ENCODE measurements at places on chromosomes 2 and 18.

DNA sequence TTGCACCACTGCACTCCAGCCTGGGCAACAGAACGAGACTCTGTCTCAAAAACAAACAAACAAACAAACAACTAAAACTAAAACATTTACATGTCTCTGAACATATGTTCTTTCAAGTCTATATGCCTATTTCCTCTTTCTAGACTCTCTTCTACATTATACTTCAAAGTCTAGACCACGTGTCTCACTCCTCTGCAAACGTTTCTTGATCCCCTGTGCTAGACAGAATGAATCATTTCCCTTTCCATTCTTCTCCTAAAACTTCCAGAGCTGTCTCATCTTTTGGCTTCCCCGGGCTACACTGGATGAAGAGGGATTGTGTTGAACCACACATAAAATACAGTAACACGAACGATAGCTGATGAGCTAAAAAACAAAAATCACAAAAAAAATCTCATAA is 67.1 kb downstream of the BAZ2B start:
- DNase-seq: no peak

DNA sequence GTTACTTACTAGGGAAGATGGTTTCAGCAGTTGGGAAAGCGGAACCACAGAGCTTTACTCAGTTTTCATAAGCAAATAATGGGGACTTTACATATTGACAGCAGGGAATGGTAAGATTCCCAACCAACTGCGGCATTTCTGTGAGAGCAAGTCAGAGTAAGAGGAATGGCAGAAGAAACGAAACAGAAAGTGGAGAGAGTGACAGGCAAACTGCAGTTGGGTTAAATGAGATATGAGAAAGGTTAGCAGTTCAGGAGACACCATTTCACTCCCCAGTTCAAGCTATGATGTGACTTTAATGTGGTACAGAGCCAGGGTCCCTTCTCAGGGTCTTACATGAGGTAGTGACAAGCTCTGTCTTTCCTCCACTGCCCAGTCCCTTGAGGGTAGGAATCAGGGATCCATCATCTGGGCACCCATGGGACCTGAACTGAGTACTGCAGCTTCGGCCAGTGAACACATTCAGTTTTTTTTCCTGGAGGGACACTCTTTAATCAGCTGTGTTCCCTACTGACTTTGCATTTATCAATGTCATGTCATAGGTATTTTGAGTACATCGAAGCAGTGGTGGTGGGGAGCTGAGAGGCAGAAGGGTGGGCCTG is 33.0 kb upstream of the GREB1 start:
- no peak for DNase-seq

GRCh38 chr2:10006236-10007161 is 36.9 kb upstream of the KLF11 start:
- no peak for DNase-seq

- no peak for DNase-seq
Observed at GRCh38 chr2:199727801-199728200, 123.2 kb downstream of the FTCDNL1 start.

DNA sequence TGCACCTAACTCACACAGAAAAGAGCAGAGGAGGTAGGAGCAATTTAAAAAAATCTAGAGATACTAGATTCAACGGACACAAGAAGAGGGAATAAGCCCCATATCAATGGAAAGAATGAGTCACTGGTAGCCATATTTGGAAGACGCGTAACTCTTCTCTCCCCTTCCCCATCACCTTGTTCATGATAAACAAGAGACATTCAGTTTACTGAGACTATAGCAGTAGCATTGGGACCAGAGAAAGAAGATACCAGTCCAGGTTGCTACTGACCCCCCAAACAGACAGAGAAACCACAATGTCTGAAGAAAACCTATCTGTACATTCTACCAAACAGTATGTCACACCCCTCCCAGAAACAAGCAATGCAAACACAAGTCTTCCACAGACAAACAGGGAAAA is 81.1 kb downstream of the SLC66A3 start:
- no peak for DNase-seq

- DNase-seq: no peak
Observed at GRCh38 chr2:225104971-225105370, 62.7 kb upstream of the DOCK10 start.

DNA sequence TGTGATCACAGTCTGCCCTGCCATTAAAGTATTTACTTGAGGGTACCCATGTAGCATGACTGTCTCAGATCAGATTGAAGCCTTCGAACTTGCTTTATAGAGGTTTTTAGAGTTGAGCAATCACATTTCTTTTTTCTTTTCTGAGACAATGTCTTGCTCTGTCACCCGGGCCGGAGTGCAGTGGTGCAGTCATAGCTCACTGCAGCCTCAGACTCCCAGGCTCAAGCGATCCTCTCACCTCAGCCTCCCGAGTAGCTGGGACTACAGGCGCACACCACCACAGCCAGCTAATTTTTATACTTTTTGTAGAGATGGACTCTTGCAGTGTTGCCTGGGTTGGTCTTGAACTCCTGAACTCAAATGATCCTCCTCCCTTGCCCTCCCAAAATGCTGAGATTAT is 153.4 kb downstream of the AGAP1 start:
- DNase-seq: no peak

GRCh38 chr2:136962105-136962725 is 196.9 kb downstream of the THSD7B start:
- no peak for DNase-seq

- no peak for DNase-seq
Observed at GRCh38 chr2:177466337-177467195, 74.0 kb downstream of the AGPS start.

- DNase-seq: no peak
Observed at GRCh38 chr2:9703085-9703678, 72.4 kb upstream of the YWHAQ start.

DNA sequence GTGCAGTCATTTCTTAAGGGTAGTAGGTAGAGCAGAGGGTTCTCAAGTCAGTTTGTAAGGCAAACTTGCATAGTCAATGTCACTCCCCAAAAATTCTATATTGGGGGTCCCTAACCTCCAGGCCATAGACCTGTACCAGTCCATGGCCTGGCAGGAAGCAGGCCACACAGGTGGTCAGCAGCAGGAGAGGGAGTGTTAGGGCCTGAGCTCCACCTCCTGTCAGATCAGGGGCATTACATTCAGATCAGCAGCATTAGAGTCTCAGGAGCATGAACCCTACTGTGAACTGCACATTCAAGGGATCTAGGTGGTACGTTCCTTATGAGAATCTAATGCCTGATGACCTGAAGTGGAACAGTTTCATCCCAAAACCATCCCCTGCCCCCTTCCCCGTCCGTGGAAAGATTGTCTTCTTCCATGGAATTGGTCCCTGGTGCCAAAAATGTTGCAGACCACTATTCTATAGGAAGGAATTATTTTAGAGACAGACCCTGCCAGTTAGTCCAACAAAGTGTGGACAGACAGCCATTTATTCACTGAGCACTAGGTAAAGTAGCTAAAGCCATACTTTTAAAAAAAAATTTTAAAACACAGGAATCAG is 6.7 kb downstream of the COA5 start:
- no peak for DNase-seq

- DNase-seq: no peak
Observed at GRCh38 chr2:98012561-98012991, 16.8 kb upstream of the TMEM131 start.

DNA sequence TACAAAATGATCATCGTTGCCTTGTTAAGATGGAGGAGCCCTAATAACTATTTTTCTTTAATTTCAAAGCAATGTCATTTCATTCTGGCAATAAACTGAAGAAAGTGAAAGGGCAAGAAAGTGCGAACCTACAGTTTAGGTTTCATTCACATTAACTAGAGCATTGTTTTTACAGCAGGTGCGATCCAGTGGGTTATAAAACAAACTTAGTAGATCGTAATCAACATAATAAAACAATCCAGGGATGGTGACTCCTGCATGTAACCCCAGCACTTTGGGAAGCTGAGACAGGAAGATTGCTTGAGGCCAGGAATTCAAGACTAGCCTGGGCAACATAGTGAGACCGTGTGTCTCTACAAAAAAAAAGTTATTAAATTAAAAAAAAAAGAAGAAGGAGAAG is 51.1 kb downstream of the AP1S3 start:
- DNase-seq: no peak
